ENCODE measurements at places on chromosomes 3 and 15.

- no peak for DNase-seq
These were observed 59.5 kb downstream of the MINDY2 start for GRCh38 chr15:58830556-58830955.

DNA sequence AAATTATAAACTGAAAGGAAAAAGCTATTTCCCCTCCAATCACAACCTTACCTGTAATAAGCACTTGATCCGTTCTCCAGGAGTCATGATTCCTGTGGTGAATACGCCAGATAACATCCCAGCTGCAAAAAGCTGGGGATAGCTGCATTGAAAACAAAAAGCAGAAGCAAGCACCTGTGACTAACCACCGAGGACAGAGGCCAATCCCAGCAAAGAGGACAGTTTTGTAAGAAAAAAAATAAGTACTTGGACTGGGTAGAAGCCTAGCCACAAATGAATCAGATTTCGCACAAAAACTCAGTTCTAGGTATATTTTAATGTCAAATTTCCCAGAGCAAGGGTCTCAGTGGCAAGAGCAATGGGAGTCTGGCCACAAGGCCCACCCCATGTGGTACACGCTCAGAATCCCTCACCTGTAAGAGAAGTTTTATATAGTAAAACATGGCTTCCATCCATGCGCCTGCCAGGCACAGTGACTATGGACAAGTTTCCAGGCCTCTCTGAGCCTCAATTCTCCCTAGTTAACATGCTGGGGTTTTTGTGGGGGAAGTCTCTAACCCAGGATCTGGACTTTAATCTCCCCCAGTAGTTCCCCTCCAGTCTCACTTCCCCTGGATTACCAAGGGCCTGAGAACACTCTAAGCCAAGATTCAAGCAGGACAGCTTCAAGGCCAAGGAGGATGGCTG, 19.2 kb downstream of the SLC25A20 start:
- no peak for DNase-seq

GRCh38 chr3:184572633-184573270, 11.2 kb downstream of the EPHB3 start:
- no peak for DNase-seq

DNA sequence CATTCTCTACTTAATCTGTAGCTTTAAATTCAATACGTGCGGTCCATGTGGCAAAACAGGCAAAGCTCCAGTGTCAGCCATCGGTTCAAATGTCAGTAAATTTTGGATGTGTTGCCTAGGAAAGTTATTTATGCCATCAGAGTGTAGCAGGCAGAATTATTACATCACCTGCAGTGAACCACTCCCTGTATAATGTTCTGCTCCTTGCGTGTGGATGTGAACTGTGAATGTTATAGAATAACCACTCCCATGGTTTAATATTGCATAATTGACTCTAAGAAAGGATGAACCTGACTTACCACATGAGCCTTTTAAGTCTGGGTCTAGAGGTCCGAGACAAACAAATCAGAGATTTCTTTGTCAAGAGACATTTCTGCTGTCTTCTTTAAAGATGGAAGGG, 145.5 kb downstream of the GOLIM4 start:
- no peak for DNase-seq

- peak; percentile 31 for DNase-seq
These were observed 86.2 kb downstream of the NPAP1 start for GRCh38 chr15:24761704-24762302.

- DNase-seq: no peak
These were observed 312.4 kb downstream of the CACNA2D3 start for GRCh38 chr3:54434756-54435155.

GRCh38 chr3:169658311-169658931, 5.1 kb downstream of the MECOM start:
- peak; percentile 54 for DNase-seq

GRCh38 chr3:151445273-151446001, 15.4 kb downstream of the IGSF10 start:
- DNase-seq: no peak

- no peak for DNase-seq
These were observed 75.6 kb downstream of the MCTP2 start for GRCh38 chr15:94306700-94307650.

GRCh38 chr3:63931290-63931689, 19.1 kb upstream of the SCAANT1 start:
- DNase-seq: no peak

DNA sequence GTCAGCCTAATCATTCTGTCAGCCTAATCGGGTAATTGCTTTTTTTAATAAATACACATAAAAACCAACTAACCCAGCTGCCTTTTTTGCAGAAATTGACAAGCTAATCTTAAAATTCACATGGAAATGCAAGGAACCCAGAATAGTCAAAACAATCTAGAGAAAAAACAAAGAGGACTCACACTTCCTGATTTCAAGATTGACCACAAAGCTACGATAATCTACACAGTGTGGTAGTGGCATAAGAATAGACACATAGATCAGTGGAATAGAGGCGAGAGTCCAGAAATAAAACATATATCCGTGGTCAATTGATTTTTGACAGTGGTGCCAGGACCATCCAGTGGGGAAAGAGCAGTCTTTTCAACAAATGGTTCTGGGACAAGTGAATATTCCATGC, 2.4 kb upstream of the C3orf20 start:
- DNase-seq: no peak

GRCh38 chr3:171459942-171460724, at the start of gene TNIK:
Gene TNIK (minus strand): TSS chr3:171460405. CDS start chr3:171460063, 342 bp downstream.
- DNase-seq: peak; percentile 87

DNA sequence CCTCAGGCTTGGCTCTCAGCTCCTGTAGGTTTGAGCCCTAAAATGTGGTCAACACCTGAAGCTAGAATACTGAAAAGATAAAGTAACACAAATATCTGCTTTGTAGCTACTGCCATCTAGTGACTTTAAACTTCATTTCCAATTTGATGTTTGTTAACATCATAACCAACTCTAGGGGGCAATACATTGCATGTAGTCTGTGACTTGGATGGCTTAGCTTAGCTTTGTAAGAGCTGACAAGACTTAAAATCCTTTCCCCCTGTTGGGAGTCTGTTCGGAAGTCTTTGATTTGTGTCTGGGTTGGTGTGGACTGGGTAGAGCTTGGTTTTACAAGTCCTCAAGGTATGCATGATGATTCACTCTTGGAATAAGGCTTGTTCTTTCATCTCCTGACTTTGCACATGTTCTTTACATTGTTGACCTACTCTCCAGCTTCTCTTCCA, 51.7 kb downstream of the SCN11A start:
- DNase-seq: peak; percentile 57

DNA sequence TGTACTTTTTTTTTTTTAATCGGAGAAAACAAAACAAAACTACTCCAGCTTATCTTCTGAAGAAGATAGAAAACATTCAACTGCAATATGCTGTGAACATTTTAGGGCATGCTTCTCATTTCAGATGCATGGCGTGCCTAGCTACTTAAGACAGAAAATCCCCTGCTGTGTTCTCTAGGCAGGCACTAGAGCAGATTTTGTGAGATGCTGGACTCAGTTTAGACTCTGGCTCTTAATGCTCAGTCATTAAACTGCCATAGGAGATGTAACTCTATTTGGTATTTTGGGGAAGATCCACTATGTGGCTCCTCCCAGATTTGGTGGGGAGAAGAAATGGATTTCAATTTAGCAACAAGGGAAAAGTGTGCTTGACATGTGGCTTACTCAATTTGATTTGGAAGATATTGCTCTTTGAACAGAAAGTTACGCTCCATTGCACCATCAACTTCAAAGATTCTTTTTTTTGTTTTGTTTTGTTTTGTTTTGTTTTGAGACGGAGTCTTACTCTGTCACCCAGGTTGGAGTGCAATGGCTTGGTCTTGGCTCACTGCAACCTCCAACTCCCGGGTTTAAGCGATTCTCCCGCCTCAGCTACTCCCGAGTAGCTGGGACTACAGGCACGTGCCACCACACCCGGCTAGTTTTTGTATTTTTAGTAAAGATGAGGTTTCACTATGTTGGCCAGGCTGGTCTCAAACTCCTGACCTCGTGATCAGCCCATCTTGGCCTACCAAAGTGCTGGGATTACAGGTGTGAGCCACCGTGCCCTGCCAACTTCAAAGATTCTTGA, 62.0 kb upstream of the LEKR1 start:
- no peak for DNase-seq

GRCh38 chr15:74809956-74810355, 2.7 kb upstream of the LMAN1L start:
- DNase-seq: no peak

GRCh38 chr3:140505213-140505612, 172.7 kb upstream of the TRIM42 start:
- no peak for DNase-seq
